ENCODE measurements at places on chromosomes 12 and 14. TPM values are rescaled to one million over a fixed set of nuclear protein-coding genes. Genes with fewer than 3 reads are reported as not detected.

DNA sequence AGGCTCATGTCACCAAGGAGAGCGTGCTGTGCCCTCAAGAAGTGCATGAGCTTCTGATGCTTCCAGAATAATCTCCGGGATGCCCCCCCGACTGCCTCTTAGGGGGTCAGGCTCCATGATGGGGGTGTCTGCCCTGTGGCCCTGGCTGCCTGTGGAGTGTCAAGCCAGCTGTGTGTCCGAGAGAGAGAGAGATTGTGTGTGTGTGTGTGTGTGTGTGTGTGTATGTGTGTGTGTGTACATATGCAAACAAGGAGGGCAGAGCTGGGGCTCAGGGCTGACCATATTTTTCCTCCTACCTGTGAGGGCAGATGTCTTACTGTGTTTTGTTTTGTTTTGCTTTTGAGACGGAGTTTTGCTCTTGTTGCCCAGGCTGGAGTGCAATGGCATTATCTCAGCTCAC is 5.6 kb upstream of the ALDH2 start:
- no peaks in the 10 kb centered on the region for H3K4me1 ChIP-seq
- H3K36me3 ChIP-seq = no peaks in the 10 kb centered on the region
- no peak overlapping the region for H3K4me3 ChIP-seq
- DNase-seq = no peak
- no peaks in the 10 kb centered on the region for H3K27me3 ChIP-seq
- no peak overlapping the region for H3K27ac ChIP-seq

GRCh38 chr12:109714141-109714912 is 702 bp downstream of the FAM222A start:
- peak; percentile 60 for DNase-seq
- H3K27me3 ChIP-seq = no peaks in the 10 kb centered on the region
- H3K4me3 ChIP-seq = peak overlapping the region; percentile 78
- peaks cover 25% of the 10 kb centered on the region for H3K4me1 ChIP-seq

DNA sequence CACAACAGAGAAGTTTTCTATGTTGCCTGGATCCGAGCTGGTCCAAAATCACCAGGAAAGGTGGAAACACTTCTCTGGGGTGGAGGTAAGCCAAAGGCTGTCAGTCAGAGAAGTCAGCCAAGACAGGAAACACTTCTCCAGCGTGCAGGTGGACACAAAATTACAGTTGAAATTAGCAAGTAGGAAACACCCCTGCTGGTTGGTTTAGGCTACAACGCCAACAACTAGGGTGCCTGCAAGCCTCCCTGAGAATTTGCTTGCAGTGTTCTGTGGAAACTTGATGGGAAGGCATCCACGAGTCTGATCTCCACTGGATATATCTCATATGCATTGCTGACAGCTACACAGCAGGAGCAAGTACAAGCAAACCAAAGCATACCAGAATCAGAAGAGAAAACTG is 600.5 kb downstream of the RERGL start:
- no peaks in the 10 kb centered on the region for H3K4me1 ChIP-seq
- DNase-seq = no peak
- no peak overlapping the region for H3K27ac ChIP-seq

DNA sequence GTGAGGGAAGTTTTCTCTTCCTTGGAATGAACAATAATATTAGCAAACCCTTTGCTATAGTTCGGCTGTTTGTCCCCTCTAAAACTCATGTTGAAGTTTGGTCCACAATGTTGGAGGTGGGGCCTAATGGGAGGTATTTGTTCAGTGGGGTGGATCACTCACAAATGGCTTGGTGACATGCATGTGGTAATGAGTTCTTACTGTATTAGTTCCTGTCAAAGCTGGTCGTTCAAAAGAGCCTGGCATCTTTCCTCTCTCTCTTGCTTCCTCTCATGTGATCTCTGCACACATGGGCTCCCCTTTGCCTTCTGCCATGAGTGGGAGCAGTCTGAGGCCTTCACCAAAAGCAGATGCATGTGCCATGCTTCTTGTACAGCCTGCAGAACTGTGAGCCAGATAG is 13.1 kb upstream of the PPP4R4 start:
- H3K36me3 ChIP-seq = no peaks in the 10 kb centered on the region
- H3K4me3 ChIP-seq = no peak overlapping the region
- peaks cover 34% of the 10 kb centered on the region for H3K27me3 ChIP-seq
- no peak for DNase-seq

DNA sequence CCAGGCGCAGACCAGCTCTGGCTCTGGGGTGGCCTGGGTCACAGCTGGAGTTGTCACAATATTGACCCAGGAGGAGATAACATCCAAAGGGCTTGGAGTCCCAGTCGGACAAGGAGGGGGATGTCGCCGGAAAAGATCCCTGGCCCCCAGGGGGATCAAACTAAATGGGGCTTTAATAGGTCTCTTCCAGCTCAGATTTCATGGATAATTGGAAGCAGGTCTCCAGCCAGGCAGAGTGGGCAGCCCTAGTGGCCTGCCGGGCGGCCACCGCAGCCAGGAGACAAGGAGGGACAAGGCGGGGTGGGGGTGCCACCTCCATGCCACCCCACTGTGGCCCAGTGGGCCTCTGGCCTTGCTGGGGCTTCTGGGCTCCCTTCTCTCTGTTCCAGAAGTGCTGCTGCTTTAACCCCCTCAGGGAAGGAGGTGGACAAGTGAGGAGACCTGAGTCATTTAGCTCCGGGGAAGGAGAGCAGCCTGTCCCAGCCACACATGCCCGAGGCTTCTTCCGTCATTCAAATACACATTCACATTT is 23.1 kb upstream of the PGF start:
- peak; percentile 61 for DNase-seq
- peak overlapping the region; percentile 48 for H3K27ac ChIP-seq
- H3K36me3 ChIP-seq = no peaks in the 10 kb centered on the region
- H3K27me3 ChIP-seq = no peaks in the 10 kb centered on the region
- peaks cover 51% of the 10 kb centered on the region for H3K4me1 ChIP-seq

- peaks cover 89% of the 10 kb centered on the region for H3K4me1 ChIP-seq
- no peaks in the 10 kb centered on the region for H3K27me3 ChIP-seq
- H3K36me3 ChIP-seq = no peaks in the 10 kb centered on the region
- H3K4me3 ChIP-seq = no peak overlapping the region
- peak overlapping the region; percentile 59 for H3K27ac ChIP-seq
- no peak for DNase-seq
These were observed 246.1 kb downstream of the DPF3 start for GRCh38 chr14:72647782-72648181.

Gene C12orf57
- 130 TPM for total RNA-seq

Gene IAPP
- not detected for total RNA-seq

Gene NOVA1
- 3.1 TPM for total RNA-seq

Measured in PC-3 (cell line).